ENCODE measurements at places on chromosomes 6 and 20. TPM values are rescaled to one million over a fixed set of nuclear protein-coding genes. Genes with fewer than 3 reads are reported as not detected.

DNA sequence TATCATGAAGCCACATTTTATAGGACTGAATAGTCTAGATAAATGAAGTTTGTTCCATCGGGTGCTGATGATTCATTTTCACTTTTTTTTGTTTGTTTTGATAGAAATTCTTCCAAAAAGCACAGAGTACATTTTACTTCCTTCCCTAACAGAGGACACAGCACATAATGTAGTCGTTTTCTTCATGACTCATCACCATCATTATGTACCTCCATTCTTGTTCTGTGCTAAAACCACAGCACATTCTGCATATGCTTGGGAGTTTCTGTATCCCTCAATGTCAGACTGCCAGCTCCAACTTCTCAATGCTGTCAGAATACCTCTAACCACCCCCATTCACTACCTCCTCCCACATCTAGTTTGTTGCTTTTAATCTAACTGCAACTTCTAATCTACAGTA, 1004.9 kb upstream of the ADGRB3 start:
- no peaks in the 10 kb centered on the region for H3K4me1 ChIP-seq
- DNase-seq = no peak
- no peak overlapping the region for H3K4me3 ChIP-seq
- H3K27ac ChIP-seq = no peak overlapping the region
- H3K27me3 ChIP-seq = no peaks in the 10 kb centered on the region

DNA sequence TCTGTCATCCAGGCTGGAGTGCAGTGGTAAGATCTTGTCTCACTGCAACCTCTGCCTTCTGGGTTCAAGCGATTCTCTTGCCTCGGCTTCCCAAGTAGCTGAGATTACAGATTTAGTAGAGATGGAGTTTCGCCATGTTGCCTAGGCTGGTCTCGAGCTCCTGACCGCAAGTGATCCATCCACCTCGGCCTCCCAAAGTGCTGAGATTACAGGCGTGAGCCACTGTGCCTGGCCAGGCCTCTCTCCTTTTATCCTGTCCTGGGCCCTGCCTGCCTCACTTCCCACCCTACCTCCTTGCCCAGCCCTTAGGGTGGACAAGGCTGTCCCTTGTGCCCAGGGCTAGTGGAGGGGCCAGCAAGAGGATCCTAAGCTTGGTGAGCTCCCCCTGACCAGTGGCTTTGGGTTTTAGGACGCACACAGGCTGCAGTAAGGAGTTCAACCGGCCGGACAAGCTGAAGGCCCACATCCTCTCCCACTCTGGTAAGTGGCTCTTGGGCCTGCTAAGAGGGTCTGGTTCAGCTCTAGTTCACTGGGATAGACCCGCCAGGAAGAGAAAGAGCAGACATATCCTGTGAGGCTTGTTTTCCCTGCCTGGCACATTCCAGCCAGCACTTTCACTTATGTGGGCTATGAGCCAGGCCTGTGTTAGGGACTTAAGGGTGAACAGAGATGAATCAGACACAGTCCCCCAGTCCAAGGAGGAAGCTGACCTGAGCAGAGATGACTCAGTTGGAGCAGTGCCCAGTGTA, 21.9 kb upstream of the CHMP4B start:
- H3K4me3 ChIP-seq = no peak overlapping the region
- H3K27ac ChIP-seq = peak overlapping the region; percentile 67
- peak; percentile 97 for DNase-seq
- no peaks in the 10 kb centered on the region for H3K36me3 ChIP-seq

GRCh38 chr6:24396824-24397223, 5.9 kb upstream of the MRS2 start:
- DNase-seq = peak; percentile 71
- H3K27ac ChIP-seq = no peak overlapping the region
- no peaks in the 10 kb centered on the region for H3K36me3 ChIP-seq
- H3K4me3 ChIP-seq = no peak overlapping the region
- H3K4me1 ChIP-seq = peaks cover 11% of the 10 kb centered on the region
- H3K27me3 ChIP-seq = peaks cover 7% of the 10 kb centered on the region

- H3K27me3 ChIP-seq = no peaks in the 10 kb centered on the region
- H3K4me1 ChIP-seq = peaks cover 17% of the 10 kb centered on the region
- peak overlapping the region; percentile 43 for H3K27ac ChIP-seq
- H3K4me3 ChIP-seq = peak overlapping the region; percentile 54
- DNase-seq = no peak
Observed at GRCh38 chr20:9160757-9161156, 91.9 kb downstream of the PLCB4 start.

Gene SLC25A27
- 9.4 TPM for total RNA-seq

DNA sequence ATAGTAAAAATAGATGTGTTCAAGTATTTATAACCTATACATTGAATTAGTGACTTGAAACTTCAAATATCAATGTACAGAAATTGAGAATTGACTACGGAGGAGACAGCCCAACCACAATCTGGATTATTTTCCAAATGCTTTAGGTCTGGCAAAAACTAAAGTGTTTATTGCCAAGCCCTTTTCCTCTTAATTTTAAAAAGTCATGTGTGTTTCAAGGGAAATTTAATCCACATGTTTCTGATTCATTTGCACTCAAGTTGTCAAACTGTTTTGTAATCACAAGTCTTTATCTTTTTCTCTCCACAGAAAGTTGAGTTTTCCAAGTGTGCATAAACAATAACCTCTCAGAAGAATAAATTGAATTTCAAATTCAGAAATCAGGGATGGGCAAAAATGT, 350.8 kb upstream of the RSPO3 start:
- DNase-seq = no peak
- no peak overlapping the region for H3K4me3 ChIP-seq
- no peaks in the 10 kb centered on the region for H3K27me3 ChIP-seq
- H3K4me1 ChIP-seq = no peaks in the 10 kb centered on the region
- H3K27ac ChIP-seq = no peak overlapping the region
- no peaks in the 10 kb centered on the region for H3K36me3 ChIP-seq

Gene CLPSL1
- not detected for total RNA-seq

Gene TOX2
- total RNA-seq = 0.88 TPM

DNA sequence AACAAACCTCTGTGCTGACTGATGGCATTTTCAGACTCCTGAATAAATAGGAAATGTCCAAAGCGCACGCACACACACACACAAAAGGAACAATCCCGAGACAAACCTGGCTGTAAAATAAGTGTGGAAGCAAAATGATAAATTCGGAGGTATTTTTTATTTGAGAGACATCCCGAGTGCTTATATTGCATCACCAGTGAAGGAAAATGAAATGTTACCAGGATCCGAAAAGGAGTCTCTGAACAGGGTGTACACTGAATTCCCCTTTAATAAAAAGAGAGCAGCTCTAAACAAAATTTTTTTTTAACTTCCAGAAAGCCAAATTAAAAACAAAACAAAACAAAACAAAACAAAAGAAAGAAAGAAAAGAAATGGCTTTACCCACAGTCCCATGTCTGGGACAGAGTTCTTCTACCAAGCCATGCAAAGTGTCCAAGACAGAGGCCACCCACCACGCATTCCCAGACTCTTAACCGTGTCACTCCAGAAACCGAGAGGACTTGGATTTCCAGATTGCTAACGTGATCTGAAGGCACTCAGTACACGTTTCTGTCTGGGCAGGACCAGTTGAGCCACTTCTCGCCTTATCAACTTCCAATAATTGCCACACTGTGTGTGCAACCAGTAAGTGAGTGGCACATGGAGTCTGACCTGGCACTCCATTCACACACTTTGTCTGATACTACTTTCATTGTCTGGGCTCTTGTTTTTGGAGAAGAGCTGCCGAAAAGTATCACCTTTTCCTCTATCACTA, 817 bp downstream of the ME1 start:
- DNase-seq = peak; percentile 79
- peak overlapping the region; percentile 90 for H3K4me3 ChIP-seq
- H3K36me3 ChIP-seq = no peaks in the 10 kb centered on the region
- H3K4me1 ChIP-seq = peaks cover 4% of the 10 kb centered on the region
- peak overlapping the region; percentile 61 for H3K27ac ChIP-seq
- H3K27me3 ChIP-seq = no peaks in the 10 kb centered on the region

Gene CPNE5
- not detected for total RNA-seq

GRCh38 chr6:33848484-33848883, 44.7 kb upstream of the MLN start:
- no peaks in the 10 kb centered on the region for H3K4me1 ChIP-seq
- no peaks in the 10 kb centered on the region for H3K27me3 ChIP-seq
- peak; percentile 47 for DNase-seq
- H3K4me3 ChIP-seq = no peak overlapping the region
- H3K36me3 ChIP-seq = no peaks in the 10 kb centered on the region

Gene NCOA6
- total RNA-seq = 8.7 TPM

DNA sequence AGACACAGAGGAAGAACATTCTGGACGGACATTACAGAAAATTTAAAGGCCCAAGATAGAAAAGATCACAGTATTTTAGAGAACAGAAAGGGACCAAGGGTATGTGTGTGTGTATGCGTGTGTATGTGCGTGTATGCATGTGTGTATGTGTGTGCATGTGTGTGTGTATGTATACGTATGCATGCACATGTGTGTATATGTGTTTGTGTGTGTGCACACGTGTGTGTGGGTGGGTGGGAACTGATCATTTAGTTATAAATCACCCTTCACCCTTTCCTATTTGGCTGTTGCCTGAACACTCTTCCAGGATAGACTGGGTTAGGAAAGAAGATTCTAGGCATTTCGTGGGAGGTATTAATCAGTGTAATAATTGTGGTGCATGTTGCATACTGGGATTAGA, 634.4 kb downstream of the DHX35 start:
- H3K4me3 ChIP-seq = no peak overlapping the region
- no peaks in the 10 kb centered on the region for H3K4me1 ChIP-seq
- no peaks in the 10 kb centered on the region for H3K27me3 ChIP-seq
- DNase-seq = no peak
- H3K27ac ChIP-seq = no peak overlapping the region

DNA sequence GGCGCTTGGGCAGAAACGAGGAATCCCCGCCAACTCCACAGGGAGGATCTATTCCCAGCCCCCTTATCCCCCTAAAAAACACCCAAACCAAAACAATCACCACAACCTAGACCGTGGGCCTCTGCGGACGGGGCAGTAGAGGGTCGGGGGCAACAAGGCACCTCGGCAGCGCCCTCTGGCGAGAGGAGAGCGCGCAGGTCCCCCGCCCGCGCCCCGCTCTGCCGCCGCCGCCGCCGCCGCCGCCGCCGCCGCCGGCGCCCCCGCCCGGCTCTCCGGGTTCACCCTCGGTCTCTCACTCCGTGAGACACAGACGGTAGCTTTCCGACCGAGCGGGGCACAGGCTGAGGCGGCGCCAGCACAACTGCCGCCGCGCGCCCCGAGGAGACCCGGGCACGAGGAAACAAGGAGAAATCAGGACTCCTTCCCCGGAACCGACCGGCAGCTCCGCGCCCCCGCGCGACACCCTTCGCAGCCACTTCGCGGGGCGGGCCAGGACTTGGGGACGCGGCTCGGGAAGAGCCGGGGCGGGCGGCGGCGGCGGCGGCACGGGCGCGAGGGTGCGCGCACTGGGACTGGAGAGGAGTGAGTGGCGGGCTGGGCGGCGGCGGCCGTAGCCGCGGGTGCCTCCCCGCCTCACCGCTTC, at the start of gene SLC35F1:
TSS of gene SLC35F1 (plus strand) at position 307 of the 643 bp plus-strand sequence.
- peak within 1 kb of the TSS; percentile 59 for H3K4me3 ChIP-seq
- H3K36me3 ChIP-seq = no peaks in the 10 kb centered on the region
- no peak within 1 kb of the TSS for H3K27ac ChIP-seq
- H3K4me1 ChIP-seq = no peaks in the 10 kb centered on the region
- peaks cover 25% of the 10 kb centered on the region for H3K27me3 ChIP-seq

- no peaks in the 10 kb centered on the region for H3K4me1 ChIP-seq
- H3K27me3 ChIP-seq = peaks cover 13% of the 10 kb centered on the region
Observed at GRCh38 chr6:33962246-33963027, 158.6 kb upstream of the MLN start.

Gene HLA-DOA
- total RNA-seq = 2.4 TPM

DNA sequence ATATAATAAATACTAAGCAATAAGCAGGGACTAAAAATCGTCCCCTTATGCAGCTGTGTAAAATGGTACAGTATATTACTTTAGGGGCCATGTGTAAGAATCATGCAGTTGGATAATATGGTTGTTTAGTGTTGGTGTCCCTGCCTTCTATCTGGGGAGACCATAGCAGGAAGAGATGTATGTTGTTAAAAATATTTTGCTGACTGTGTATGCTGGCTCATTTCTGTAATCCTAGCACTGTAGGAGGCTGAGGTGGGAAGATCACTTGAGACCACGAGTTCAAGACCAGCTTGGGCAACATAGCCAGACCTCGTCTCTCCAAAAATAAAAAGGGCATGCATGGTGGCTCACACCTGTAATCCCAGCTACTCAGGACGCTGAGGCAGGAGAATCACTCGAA, 5.6 kb downstream of the PANK2 start:
- no peak for DNase-seq
- no peaks in the 10 kb centered on the region for H3K27me3 ChIP-seq
- H3K4me3 ChIP-seq = no peak overlapping the region
- H3K4me1 ChIP-seq = peaks cover 68% of the 10 kb centered on the region

- H3K4me3 ChIP-seq = no peak overlapping the region
- H3K27me3 ChIP-seq = peaks cover 7% of the 10 kb centered on the region
Observed at GRCh38 chr20:2004171-2004570, 10.3 kb upstream of the PDYN start.

Gene NR2E1
- total RNA-seq = not detected

DNA sequence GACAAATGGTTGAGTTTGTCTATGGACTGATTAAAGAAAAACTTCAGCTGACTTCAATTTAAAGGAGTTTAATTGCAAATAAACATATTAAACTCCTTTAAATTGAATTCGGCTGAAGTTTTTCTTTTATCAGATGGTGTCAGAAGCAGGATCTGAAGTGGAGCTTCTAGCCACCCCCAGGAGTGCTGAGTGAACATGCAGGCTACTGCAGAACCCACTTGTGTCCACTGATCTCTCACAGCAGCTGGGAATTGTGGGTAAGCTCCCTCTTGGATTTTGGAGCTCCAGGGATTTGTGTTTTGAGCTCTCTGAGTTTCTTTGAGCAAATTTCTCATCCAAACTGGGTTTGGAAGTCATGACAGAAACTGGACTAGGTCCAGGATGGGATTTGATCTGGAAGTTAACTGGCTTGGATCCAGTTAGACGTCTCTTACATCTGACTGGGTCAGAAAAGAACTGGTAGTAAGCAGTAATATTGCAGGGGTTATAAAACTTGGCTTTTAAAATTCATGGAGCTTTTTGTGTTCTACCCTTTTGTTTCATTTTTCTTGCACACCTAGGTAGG, 95.8 kb upstream of the UST start:
- no peaks in the 10 kb centered on the region for H3K36me3 ChIP-seq
- H3K4me3 ChIP-seq = no peak overlapping the region
- DNase-seq = no peak
- no peaks in the 10 kb centered on the region for H3K4me1 ChIP-seq
- H3K27me3 ChIP-seq = no peaks in the 10 kb centered on the region

DNA sequence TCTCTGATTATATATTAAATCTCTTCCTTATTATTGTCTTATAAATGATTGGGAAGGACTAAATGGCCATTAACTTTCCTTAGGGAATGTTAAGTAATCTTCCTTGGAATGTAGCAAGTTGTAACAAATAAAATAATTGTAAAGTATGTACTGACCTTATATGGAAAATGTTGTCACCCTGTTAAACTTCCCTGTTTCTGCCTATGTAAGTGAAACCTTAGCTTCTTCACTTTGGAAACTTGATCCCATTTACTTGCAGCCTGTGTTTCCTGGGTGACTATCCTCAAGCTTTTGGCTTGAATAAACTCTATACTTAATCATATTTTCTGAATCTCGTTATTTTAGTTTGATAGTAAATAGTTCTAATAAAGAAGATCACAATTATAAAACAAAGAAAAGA, 519.5 kb upstream of the PTCHD4 start:
- no peak overlapping the region for H3K27ac ChIP-seq
- H3K36me3 ChIP-seq = no peaks in the 10 kb centered on the region
- H3K4me3 ChIP-seq = no peak overlapping the region
- H3K27me3 ChIP-seq = no peaks in the 10 kb centered on the region
